ENCODE measurements at places on chromosomes 12 and 14.

- no peak for DNase-seq
Observed at GRCh38 chr14:39491134-39491571, 58.9 kb upstream of the FBXO33 start.

DNA sequence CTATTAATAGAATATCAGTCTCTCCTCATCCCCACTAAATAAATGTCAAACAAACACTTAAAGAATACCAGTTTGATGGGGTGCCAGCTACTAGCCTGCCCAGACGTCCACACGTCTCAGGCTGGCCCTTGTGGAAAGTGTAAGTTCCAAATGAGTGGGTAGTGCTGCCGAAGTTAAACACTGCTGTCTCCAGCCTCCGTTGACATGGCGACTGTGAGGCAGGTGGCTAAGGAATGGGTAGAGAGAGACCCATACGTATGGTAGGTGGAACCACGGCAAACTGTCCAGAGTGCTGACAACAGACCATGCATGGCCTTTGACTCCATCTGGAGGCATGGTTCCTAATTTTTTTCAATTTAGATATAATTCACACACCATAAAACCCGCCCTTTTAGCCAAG is 37.9 kb downstream of the PITPNM2 start:
- no peak for DNase-seq

DNA sequence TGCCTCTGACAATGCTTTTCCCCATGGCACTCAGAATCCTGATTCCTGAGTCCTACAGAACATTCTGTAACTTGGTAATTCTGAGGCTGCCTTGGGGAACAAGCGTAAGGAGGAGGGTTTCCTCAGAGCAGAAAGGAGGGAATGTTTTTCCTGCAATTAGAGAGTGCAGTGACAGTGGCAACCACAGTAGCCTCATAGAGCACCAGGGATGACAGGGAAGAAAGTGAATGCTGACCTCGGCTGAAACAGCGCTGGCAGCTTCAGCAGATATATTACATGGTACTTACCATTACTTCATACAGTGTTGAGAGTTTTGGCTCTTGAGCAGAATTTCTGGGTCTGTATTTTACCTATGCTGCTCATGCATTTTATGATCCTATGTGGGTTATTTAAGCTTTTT is 757.1 kb downstream of the NRXN3 start:
- no peak for DNase-seq

GRCh38 chr14:102586420-102587104 is 5.9 kb upstream of the RCOR1 start:
- no peak for DNase-seq

DNA sequence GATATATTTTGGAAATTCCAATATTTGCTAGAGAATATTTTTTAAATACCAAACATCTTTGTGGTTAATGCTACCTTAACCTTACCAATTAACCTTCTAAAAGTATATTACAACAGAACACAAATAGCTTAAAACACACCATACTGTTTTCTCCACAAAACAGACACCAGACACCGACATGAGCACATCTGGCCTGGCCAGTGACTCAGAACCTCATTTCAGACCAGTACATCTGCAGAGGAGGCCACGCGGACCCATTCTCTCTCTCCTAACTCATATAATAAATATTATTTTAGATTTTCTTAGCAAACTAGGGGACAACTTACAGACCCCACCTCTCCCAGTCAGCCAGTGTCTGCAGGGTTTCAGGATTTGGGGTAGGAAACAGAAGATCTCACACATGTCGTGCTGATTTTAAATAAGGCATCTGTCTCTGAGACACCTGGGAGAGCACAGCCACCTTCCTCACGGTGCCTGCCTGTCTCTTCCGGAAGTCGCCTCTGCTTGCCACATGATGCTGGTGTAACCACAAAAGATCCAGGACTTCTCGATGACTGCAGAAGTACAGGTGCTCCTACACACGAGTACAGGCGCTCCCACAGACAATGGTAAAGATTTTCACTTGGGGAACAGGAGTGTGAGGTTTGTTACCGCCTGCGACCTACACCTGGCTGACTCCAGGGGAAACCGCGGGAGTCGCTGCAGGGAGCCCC is 9.7 kb upstream of the ANKLE2 start:
- no peak for DNase-seq

- no peak for DNase-seq
Observed at GRCh38 chr14:57486767-57487379, 6.8 kb downstream of the CCDC198 start.

- no peak for DNase-seq
Observed at GRCh38 chr12:50302686-50303085, 19.4 kb upstream of the LIMA1 start.

DNA sequence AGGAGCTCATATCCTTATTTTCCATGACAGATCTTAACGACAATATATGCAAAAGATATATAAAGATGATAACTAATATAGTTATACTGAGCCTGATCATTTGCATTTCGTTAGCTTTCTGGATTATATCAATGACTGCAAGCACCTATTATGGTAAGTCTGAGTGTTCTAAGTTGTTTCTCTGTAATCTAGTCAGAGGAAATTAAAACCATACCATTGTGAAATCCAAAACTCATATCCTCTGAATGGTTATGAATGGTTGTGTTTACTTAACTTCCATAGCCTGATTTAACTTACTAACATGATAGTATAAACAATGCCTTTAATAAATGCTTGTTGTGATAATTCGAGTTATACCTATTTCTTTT is 760 bp downstream of the TMEM19 start:
- DNase-seq = no peak

- no peak for DNase-seq
Observed at GRCh38 chr14:92254786-92255185, 68.2 kb upstream of the SLC24A4 start.

GRCh38 chr14:65703521-65703920 is 291.0 kb downstream of the FUT8 start:
- no peak for DNase-seq

DNA sequence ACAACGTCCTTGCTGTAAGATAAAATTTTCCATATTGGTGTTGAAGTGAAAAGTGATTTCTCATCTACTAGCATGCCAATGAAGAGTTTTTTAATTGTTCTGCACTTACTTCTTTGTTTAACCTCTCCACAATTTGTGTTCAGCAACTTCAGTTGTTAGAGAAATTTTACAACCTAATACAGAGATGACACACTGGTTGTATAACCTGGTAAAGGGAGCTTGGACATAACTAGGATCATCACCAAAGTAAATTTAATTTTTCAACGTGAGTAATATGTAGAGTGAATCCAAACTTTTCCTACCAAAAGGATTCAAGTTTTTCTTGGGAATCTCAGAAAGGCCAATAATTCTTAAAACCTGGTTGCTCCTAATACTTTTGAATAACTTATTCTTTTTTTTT is 13.4 kb upstream of the TAS2R43 start:
- DNase-seq = no peak

Measured in GM18507 (cell line).